ENCODE measurements at places on chromosomes 5 and 9. TPM values are rescaled to one million over a fixed set of nuclear protein-coding genes. Genes with fewer than 3 reads are reported as not detected.

Gene RBM27
- 14.4 TPM for total RNA-seq

Gene ROPN1L
- total RNA-seq = not detected

Gene SPATA31D4
- total RNA-seq = not detected

Gene SHB
- total RNA-seq = 24.0 TPM

Gene ERCC6L2
- 21.5 TPM for total RNA-seq

Gene MARCHF3
- total RNA-seq = 32.5 TPM

Gene LHX3
- total RNA-seq = not detected

Gene SLC6A18
- 0.27 TPM for total RNA-seq

Gene MARCHF11
- not detected for total RNA-seq

Gene SPINK6
- 0.45 TPM for total RNA-seq
